SW 1271 (cell line): ENCODE measurements at places on chromosomes 12 and 14.

GRCh38 chr12:66603981-66604479 is 74.8 kb downstream of the GRIP1 start:
- DNase-seq, result no peak

DNA sequence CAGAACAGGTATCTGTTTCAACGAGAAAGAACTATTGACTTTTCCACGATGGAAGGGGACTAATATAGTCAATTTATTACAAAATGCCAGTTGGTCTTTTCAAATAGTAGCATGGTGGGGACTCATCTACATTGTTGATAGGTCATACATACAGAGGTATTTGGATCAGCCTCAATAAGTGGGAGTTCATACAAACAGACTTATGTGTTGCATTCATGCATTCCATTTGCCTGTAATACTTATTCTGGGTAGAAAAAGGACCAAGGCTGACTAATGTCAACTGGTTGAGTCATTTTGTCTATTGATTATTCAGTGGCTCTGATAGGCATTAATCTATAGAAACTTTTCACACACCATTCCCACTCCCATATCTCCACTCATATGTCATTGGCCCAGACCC is 41.5 kb upstream of the GLIPR1 start:
- no peak for DNase-seq

- DNase-seq, result no peak
These were observed 269.0 kb downstream of the NOVA1 start for GRCh38 chr14:26328791-26329190.

- DNase-seq, result no peak
These were observed at the start of gene AKAP6 for GRCh38 chr14:32329146-32329545. AKAP6 (plus strand) TSS chr14:32329298; CDS start chr14:32433494, 104,196 bp downstream.

DNA sequence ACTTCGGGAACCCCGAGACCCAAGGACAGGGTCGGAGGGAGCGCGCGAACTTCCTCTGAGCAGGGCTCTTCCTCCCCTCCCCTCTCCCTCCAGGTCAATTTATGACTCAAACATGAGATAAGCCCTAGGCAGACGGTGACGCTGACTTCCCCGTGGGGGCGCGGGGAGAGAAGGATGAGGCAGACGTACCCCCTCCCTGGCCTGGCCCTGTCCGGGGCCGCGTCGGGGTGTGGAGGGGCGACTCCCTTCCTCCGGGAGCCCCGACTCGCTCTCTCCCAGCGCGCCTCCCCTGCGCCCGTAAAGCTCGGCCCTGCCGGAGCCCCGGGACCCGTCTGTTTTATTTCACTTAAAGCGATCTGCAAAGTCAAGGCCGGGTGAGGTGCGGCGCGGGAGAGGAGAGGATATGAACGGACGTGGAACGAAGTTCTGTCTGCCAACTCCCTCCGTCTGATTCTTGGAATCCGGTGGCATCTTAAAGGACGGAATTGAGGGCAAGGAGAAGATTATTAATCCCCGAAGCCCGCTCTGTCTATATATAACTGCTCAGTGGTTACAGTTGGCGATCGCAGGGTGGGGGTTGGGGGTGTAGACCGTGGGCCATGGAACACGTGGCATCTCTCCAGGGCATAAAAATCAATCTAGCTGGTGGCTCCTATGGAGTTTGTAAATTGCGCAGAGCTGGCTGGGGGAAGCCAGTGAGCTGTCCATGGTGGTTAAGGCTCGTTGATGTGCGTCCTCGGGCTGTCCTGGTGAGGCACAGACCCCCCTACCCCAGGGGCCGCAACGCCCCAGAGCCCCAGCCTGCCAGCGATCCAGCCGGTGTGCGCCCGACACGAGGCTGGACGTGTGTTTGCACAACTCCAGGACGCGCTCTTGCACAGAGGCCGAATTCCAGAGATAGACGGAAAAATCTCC is 2.9 kb upstream of the PTHLH start:
- no peak for DNase-seq

DNA sequence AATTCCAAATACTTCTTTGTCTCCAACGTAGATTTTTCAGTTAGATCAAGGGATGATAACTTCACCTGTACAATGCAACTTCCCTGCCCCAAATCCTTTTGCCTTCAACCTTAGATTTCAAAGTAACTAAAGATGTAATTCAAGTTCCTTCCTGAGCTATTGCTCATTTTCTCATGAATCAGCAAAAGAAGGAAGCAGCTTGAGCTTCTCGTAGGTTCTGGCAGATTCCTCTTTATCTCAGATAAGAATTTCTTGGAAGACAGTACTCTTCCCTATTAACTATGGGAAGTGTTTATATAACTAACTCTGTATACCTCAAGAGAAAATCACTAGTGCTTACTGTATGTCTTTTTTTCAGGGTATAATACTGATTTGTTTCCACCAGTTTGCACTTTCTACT is 203.8 kb downstream of the RASSF9 start:
- no peak for DNase-seq

- DNase-seq, result peak; percentile 87
These were observed 24.3 kb upstream of the PLEKHD1 start for GRCh38 chr14:69460093-69460701.

DNA sequence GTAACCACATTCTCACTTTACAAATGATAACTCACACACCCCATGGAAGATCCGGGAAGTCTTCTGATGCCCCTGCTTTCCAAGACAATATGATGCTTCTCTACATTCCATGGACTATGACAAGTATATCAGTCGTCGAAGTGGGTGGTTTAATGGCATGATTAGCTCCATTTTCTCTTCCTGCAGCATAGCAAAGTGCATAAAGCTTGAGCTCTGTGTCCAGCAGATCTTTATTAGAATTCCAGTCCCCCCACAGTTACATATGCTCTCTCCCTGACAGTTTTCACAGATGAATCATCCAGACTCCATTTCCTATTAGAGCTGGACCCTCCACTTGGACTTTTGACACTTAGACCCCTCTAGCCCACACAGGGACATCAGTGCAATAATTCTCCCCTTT is 174.9 kb downstream of the BCAT1 start:
- no peak for DNase-seq

GRCh38 chr12:118734266-118734665 is 247.1 kb upstream of the SRRM4 start:
- DNase-seq, result no peak

- no peak for DNase-seq
These were observed 14.4 kb downstream of the MYBPC1 start for GRCh38 chr12:101609198-101609597.

DNA sequence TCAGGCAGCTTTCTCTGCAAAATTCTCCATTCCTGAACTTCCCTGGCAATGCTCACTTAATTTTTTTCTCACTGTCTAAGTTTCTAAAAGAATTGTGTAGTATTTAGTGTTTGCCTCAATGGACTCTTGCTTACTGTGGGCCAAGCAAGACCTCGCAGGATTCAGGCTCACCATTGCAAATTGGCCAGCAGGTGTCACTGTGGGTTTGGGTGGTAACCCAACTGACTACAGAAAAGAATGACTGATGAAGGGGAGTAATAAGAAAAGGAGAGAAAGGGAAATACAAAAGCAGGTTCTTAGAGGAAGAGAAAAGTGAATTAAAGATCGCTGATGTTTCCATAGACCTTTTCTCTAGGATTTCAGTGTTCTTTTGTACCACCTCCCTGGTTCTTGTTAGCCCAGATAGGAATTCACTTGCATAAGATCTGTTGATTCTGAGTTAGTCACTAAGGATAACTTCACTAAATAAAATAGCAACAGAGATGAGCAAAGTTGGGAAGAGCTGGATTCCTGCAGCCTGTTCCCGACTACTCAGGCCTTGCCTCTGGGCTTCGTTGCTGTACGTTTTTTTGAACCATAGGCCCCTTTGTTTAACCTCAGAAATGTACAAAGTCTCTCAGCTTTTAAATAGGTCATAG is 386.5 kb upstream of the DDHD1 start:
- peak; percentile 28 for DNase-seq

DNA sequence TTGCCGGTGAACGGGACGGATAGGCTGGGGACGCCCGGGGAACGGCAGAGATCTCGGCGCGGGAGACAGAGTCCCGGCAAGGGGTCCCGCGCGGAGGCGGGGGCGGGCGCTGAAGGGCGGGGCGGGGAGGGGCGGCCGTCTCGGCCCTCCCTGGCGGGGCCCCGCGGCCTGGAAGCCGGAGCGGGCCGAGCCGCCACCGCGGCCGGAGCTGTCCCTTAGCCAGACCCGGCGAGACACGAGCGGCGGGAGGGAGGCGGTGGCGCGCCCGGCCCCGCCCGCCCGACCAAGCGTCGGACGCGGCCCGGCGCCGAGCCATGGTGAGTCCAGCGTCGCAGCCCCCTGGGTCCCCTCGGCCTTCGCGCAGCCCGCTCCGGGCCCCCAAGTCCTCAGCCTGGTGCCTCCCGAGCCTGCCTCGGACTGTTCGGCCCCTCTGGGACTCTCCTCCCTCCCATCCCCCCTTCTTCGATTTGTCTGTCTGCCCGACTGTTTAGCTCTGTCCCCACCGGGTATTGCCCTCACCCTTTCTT is at the start of gene ARHGEF40:
Gene ARHGEF40 (plus strand): TSS at position 222 of the 527 bp plus-strand sequence. CDS start 93 bp downstream, at position 315.
- DNase-seq, result peak; percentile 20

DNA sequence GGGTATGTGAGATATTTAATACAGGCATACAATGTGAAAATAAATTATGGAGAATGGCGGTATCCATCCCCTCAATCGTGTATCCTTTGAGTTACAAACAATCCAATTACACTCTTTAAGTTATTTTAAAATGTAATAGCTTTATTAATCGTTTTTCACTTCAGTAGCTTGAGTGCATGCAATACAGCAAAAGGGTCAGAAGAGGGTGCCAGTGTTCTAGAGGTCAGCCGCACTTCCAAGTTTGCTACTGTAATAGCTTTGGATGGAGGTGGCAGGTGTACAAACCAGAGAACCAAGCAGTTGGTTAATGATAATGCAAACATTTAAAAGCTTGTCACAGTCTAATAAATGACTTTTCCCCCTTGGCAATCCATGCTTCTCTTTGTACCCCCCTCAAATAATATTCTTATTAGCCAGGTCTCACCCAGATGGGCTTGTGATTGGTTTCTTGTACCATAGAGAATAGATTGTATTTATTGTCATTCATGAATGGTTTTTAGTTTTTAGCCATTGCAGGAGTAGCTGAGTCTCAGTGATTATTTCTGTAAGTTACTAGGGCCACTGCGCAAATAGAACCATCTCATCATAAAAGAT is 127.0 kb downstream of the ERC1 start:
- DNase-seq, result peak; percentile 78

GRCh38 chr14:101233021-101233366 is 328.3 kb upstream of the DIO3 start:
- no peak for DNase-seq

- DNase-seq, result no peak
These were observed 1.3 kb downstream of the SSH1 start for GRCh38 chr12:108856170-108856427.

- DNase-seq, result no peak
These were observed 16.9 kb upstream of the PNMA1 start for GRCh38 chr14:73731111-73731510.

DNA sequence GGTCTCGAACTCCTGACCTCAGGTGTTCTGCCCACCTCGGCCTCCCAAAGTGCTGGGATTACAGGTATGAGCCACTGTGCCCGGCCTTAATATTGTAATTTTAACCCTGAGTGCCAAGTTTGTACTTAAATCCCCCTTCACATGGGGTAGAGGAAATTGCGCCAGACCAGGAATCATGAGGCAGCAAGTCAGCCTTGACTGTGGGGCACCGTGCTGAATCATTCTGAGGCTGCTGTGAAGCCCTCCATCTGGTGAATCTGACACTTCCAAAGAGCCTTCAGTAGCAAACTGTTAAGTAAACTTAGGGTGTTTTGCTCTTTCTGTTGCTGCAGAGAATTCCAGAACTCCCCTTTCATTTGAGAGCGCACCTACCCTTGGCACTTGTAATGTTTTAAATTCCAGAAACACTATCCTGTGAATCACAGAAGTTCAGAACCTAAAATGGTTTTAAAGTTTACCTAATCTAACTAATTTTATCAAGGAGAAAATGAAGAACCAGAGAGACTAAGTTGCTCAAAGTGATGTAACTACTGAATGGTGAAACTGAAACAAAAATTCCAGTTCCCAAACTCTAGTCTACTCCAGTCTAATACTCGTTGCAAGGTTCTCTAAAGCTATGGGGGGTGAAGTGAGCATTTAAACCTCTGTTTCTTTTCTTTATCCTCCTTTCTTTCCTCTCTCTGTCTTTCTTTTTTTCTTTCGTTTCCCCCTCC is 7.5 kb downstream of the HEBP1 start:
- peak; percentile 41 for DNase-seq

GRCh38 chr12:29582146-29582545 is 84.7 kb upstream of the OVCH1 start:
- DNase-seq, result no peak

DNA sequence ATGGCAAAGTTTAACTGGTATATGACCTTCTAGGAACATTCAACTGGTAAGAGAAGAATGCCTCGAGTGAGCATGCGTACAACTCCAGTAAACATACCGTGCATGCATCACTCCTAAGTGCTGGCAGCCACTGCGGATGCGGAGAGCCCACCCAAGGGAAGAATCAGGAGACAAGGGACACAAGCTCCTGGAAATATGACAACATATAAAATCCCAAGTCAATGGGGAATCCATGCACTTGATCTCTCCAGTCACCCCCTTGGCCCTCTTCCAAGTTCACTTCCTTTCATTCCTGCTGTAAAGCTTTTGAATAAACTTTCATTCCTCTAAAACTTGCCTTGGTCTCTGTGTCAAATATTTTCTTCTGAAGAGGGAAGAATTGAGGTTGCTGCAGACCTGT is 168.7 kb upstream of the TMCC3 start:
- no peak for DNase-seq
